ENCODE measurements at places on chromosomes 5 and 9.

DNA sequence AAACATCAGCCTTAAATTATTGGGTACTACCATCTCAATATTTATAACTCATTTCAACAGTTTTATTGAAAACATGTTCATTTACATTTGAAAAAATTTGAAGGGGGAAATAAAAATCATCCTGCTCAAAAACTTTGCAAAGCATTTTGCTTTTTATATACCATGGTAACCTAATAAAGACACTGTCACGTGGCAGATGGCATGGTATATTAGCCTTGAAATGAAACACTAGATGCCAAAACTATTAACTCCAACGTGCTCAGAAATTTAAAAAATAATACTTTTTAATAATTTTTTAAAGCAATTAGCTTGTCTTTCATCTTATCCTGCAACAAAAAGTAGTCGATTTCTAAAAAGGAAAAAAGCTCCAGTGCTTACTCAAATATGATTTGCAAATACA lies 88.6 kb upstream of the NFIB start:
- H3K27ac ChIP-seq: no peak overlapping the region
- H3K4me1 ChIP-seq: no peaks in the 10 kb centered on the region
- no peaks in the 10 kb centered on the region for H3K36me3 ChIP-seq
- no peak overlapping the region for H3K4me3 ChIP-seq

- H3K27ac ChIP-seq: no peak overlapping the region
- no peaks in the 10 kb centered on the region for H3K36me3 ChIP-seq
- H3K4me1 ChIP-seq: no peaks in the 10 kb centered on the region
- no peaks in the 10 kb centered on the region for H3K27me3 ChIP-seq
Measured at GRCh38 chr5:57862471-57862911, 379.9 kb upstream of the ACTBL2 start.

DNA sequence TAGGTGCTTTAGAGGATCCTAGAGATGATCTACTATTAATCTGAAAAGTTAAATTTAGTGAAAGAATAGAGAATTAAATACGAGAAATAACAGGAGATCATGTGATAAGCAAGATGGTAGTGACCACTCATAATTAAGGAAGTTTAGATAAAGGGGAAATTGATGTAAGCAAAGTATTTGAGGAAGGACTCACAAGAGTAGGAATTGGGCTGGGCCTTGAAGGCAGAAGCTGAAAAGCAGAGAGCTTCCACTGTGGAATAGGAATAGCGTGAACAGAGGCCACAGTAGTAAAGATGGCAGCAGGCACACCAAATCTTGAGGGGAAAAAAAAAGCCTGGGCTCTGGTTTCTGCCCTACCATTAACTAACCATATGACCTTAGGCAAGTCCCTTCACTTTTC lies 38.0 kb downstream of the KIF24 start:
- no peak for DNase-seq
- H3K27ac ChIP-seq: no peak overlapping the region
- H3K36me3 ChIP-seq: no peaks in the 10 kb centered on the region
- no peaks in the 10 kb centered on the region for H3K27me3 ChIP-seq
- no peak overlapping the region for H3K4me3 ChIP-seq
- H3K4me1 ChIP-seq: no peaks in the 10 kb centered on the region

- H3K4me3 ChIP-seq: no peak overlapping the region
- no peak for DNase-seq
- H3K36me3 ChIP-seq: no peaks in the 10 kb centered on the region
- no peaks in the 10 kb centered on the region for H3K27me3 ChIP-seq
- no peak overlapping the region for H3K27ac ChIP-seq
Measured at GRCh38 chr5:82985763-82986162, 91.4 kb downstream of the TMEM167A start.
